Pulmonary artery endothelial cell (primary cell): ENCODE measurements at places on chromosomes 7 and 10. TPM values are rescaled to one million over a fixed set of nuclear protein-coding genes. Genes with fewer than 3 reads are reported as not detected.

The NEUROG3 gene
- not detected in 2 replicates for total RNA-seq

The CCDC146 gene
- 0.53 and 0.86 TPM in 2 replicates for total RNA-seq

The TMEM60 gene
- 9.2 and 10.2 TPM in 2 replicates for total RNA-seq

The LRRN3 gene
- 0.04 TPM in 1 of 2 replicates, not detected in the other for total RNA-seq

The CRPPA gene
- 0.86 and 1.2 TPM in 2 replicates for total RNA-seq

The HOXA11 gene
- total RNA-seq = not detected in 2 replicates

The C10orf143 gene
- 0.14 and 0.33 TPM in 2 replicates for total RNA-seq

The MSS51 gene
- total RNA-seq = 0.59 and 0.78 TPM in 2 replicates

The PAX4 gene
- total RNA-seq = not detected in 2 replicates

The REEP3 gene
- total RNA-seq = 39.4 and 61.2 TPM in 2 replicates

The C10orf62 gene
- not detected in 2 replicates for total RNA-seq
